BJ (cell line): ENCODE measurements at places on chromosomes 11 and 22.
A peak's percentile ranks its signal among the peaks of the same experiment; 100 is the strongest.

DNA sequence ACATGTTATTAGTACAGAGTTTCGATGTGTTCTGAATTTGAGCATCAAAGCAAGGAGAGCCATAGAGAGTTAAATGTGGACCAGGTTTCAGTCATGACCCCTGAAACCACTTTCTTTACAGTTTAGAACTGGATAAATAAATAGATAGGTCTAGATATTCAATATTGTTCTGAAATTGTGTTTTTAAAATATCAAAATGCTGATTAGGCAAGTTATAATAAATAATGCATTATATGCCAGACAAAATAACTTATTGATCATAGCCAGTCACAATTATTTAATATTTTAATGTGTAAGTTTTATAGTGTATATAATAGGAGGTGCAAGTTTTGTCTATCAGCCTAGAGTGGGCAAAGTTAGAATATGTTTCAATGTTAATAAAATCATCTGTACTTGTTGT is 569.5 kb downstream of the METTL15 start:
- DNase-seq, result no peak

GRCh38 chr11:11306855-11307254 is 46.2 kb downstream of the CSNK2A3 start:
- no peak for DNase-seq

DNA sequence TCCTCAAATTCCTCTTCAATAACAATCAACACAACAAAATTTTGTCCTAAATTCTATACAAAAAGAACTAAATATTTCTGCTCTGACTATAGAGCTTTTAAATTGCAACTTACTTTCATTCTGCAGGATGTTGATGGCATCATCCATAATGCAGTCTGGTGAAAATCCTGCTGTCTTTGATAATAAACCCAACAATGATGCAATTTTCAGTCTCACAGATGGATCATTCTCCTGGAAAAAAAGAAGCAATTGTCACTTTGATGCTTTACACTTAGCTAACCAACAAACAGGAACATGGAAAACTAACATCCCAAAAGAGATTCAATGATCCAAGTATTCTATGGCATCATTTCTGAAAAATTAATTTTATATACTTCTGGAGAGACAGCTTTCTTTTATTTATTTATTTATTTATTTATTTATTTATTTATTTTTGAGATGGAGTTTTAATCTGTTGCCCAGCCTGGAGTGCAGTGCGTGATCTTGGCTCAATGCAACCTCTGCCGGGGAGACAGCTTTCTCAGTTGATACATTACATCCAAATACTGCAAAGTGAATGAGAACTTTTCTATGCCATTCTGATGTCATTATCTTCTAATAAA is 13.0 kb downstream of the INTS4 start:
- DNase-seq, result no peak

DNA sequence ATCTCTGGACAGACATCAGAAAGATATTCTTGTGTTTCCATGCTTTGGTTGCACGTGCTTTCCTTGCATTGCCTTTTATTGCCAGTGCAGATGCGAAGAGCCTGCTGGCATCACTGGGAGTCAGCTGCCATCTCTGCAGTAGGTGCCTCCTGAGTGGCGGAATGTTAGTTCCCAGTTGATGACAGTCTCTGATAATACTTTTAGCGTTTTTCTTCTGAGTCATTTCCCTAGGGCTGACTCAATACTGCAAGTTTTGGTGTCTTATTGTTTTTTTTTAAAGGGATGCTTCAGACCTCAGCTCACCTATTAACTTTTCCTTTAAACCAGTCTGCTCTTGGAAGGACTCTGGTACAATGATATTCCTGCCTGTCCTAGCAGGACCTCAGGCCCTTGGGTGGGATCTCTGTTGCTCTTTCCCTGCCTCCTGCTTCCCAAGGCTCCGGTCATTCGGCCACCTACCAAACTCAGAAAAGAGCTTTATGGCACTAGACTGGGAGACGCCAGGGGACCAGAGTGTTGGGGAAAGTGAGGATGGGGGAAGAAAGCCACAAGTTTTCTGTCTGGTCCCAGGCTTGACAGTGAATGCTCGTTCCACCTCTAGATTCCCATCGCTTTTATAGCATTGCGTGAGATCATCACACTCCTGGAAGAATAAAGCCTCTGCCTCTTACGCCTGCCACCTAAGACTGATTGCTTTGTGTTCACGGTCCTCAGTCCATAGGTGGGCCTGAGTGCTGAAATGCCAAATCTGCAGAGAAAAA is 308.7 kb downstream of the DDX10 start:
- DNase-seq, result peak; percentile 69
